Right cardiac atrium (tissue), 5 donors: ENCODE measurements at places on chromosomes 12 and 14. TPM values are rescaled to one million over a fixed set of nuclear protein-coding genes. Genes with fewer than 3 reads are reported as not detected.

SLCO1C1 gene
- 1.4 TPM for total RNA-seq

MAP3K12 gene
- total RNA-seq: 7.7 TPM

- DNase-seq: no peak
Observed at GRCh38 chr14:52563120-52563519, 10.5 kb downstream of the GPR137C start.

- peak; percentile 87 for DNase-seq
Observed at GRCh38 chr14:102255401-102256190, 49.4 kb downstream of the MOK start.

DNA sequence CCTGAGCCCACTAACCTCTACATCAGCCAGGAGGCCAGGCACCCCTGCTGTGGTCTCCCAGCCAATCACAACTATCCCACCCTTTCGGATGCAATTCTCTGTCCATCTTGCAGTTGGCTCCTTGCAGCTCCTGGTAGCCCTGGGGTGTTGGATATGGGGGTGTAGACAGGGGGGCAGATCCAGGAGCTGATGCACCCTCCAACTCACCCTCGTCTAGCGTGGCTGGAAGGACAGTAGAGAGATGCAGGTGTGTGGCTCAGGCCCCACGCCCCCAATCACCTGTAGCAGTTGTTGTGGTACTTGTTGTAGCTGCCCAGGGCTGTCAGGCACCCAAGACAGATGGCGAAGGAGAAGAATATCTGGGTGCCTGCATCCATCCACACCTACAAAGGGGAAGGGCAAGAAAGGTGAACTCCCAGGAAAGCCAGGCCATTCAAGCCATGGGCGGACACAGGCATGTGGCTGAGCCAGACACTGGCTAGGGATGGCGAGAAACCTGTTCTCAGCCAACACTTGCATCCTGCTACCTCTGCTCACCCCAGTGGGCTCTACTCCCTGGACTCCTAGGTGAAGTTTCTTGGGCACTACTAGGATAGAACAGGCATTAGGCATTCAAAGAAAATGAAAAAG is 13.4 kb upstream of the SLC6A12 start:
- DNase-seq: no peak
